Foreskin keratinocyte (primary cell): ENCODE measurements at places on chromosomes 16 and 17. TPM values are rescaled to one million over a fixed set of nuclear protein-coding genes. Genes with fewer than 3 reads are reported as not detected.
A peak's percentile ranks its signal among the peaks of the same experiment; 100 is the strongest.

Gene KRTAP9-8
- polyA plus RNA-seq: not detected in 2 replicates

DNA sequence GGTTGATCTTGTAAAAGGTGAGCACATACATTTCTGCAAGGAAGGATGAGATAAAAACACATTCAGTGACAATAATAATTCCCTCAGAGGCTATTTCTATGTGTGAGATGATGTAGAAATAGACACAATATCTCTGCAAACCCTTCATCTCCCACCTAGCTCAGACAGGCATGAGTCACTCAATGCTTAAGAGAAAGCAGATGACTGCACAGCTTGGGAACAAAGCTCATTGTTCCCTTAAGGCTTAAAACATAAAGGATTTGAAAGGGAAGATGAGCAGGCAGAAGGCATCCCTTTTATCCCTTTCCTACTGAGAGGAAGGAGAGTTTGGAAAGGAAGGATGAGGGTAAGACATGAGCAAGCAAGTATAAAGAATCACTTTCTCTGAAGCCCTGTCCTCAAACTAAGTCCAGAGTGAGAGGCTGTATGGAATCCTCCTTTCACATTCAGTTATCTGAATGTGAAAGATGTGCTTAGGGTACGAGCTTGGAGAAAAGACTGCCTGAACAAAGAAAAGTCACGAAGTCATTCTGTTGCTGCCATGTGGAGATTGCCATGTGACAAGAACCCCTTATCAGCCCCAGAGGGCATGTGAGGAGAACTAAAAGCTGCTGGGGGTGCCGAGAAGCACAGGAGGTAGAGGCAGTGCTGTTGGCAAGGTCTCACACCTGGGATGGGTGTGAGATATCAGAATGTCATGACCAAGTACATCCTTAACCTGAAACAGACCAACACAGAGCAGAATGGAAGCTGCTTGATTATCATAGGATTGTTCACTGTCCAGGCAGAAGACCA lies 58.2 kb downstream of the CNTNAP4 start:
- DNase-seq: peak; percentile 15

DNA sequence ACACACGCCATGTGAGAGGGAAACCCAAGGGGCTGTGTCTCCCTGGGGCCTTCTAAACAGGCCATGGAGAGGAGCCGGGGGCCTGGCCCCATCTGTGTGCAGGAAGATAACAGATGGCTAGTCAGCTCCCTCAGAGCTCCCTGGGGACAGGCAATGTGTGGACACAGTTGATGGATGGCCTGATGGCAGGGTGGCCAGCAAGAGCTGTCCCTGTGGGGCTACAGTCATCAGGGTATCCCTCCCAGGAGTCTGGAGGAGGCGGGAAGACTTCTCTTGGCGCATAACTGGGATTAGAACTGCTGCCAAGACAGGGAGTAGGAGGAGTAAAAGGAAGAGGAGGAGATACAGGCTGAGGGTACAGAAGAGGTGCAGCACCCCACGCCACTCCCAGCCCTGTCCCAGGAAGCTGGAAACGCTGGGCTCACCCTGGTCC lies 17.3 kb downstream of the MYO18A start:
- DNase-seq: no peak

DNA sequence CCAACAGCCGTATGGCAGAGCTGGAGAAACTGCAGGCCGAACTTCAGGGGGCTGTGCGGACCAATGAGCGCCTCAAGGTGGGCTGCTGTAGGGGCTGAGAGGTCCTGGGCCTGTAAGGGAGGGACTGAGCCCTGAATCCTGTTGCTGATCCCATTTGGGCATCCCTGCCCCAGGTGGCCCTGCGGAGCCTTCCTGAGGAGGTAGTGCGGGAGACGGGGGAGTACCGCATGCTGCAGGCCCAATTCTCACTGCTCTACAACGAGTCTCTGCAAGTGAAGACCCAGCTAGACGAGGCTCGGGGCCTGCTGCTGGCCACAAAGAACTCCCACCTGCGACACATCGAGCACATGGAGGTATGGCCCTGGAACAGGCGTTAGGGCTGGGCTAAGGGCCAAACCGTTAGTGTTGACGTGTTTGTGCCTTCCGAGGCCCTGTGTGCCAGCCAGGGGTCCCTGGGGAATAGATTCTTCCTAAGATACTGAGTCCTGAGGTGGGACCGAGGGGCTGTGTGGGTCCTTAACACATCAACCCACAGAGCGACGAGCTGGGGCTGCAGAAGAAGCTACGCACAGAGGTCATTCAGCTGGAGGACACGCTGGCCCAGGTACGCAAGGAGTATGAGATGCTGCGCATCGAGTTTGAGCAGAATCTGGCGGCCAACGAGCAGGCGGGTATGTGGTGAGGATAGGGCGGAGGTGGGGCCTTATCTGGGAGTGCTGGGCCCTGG lies 4.2 kb downstream of the RNF40 start:
- no peak for DNase-seq

- DNase-seq: no peak
Observed at GRCh38 chr16:89711601-89712273, 9.0 kb downstream of the VPS9D1 start.

Gene ALOX15B
- 6.2 and 7.4 TPM in 2 replicates for polyA plus RNA-seq

DNA sequence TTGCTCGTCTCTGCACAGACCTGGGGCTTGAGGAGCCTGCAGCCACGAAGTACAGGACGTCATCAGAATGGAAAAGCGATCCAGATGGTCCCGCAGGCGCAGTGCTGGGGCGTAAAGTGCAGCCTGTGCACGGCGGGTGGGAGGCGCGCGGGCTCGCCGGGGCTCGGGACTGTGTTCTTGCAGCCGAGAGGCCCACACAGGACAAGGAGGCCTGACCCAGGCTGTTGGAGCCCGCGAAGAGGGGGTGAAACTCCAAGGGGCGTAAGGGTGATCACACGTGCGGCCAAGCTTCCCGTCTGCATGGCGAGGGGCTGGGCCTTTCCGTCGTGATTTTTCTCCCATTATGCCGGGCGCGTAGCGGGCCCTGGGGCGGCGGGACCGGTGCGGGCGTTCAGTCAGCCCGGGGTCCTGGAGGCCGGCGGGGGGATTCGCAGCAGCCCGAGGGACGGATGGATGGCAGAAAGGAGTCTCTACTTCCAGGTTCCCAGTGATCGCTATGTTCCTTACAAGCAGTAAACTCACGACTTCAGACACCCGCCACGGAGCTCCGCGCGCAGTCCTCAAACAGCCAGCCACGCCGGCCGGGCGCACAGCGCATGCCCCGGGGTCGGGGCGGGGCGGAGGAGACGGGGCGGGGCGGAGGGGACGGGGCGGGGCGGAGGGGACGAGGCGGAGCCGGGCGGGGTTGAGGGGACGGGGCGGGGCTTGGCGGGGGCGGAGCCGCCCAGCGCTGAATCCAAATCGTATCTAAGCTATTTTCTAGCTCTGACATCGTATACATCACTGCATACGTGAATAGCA lies 141.0 kb upstream of the KCNJ18 start:
- peak; percentile 58 for DNase-seq

Gene HEATR9
- not detected in 2 replicates for polyA plus RNA-seq

GRCh38 chr16:7518158-7518557 lies 185.5 kb downstream of the RBFOX1 start:
- no peak for DNase-seq

Gene ATAD5
- polyA plus RNA-seq: 0.92 and 1.2 TPM in 2 replicates

Gene PROCA1
- 0.45 and 0.76 TPM in 2 replicates for polyA plus RNA-seq

- DNase-seq: peak; percentile 94
Observed at GRCh38 chr16:71426069-71426879, 15.6 kb downstream of the TLE7 start.

Gene TXNL4B
- 7.4 and 7.5 TPM in 2 replicates for polyA plus RNA-seq

DNA sequence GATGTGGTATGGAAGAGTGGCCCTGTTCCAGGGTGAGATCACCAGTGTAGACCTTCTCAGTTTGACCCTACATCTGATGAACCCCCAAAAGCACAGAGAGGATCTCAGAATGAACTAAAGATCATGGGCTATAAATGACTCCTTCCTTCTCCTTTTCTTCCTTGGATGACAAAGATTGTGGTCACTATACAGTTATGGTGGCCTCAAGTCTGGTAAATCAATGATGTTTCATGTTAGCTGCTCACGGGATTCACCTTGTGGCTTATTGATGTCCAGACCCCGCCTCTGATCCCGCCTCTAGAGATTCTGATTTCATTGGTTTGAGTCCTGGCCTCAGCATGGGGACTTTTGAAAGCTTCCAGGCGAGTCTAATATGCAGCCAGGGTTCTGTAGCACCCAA lies 112.2 kb downstream of the PITPNC1 start:
- no peak for DNase-seq

- no peak for DNase-seq
Observed at GRCh38 chr17:75827308-75828075, 16.7 kb downstream of the UNC13D start.

GRCh38 chr17:43389046-43389947 lies 9.5 kb upstream of the ARL4D start:
- DNase-seq: peak; percentile 58

- no peak for DNase-seq
Observed at GRCh38 chr17:39212195-39212810, 12.2 kb downstream of the RPL19 start.

Gene CKLF
- 58.1 and 73.0 TPM in 2 replicates for polyA plus RNA-seq

DNA sequence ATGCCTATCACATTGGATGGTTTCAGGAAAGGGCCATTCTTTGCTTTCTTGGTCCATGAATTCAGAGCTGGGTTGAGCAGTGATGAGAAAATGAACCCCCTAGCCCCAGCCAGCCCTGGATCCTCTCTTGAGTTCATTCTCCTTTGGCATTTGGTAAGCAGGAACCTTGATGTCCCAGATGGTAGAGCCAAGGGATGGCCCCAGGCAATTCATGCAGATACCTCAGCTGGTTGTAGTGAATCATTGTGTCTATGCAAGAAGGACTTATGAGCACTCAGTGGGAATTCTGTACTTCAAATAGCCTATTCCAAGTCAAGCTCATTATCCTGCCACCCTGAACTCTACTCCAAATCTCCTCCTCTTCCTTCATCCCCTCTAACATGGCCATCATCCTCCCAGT lies 412.7 kb downstream of the UTP18 start:
- DNase-seq: peak; percentile 20

GRCh38 chr17:63356337-63356757 lies 89.8 kb downstream of the CYB561 start:
- peak; percentile 71 for DNase-seq

DNA sequence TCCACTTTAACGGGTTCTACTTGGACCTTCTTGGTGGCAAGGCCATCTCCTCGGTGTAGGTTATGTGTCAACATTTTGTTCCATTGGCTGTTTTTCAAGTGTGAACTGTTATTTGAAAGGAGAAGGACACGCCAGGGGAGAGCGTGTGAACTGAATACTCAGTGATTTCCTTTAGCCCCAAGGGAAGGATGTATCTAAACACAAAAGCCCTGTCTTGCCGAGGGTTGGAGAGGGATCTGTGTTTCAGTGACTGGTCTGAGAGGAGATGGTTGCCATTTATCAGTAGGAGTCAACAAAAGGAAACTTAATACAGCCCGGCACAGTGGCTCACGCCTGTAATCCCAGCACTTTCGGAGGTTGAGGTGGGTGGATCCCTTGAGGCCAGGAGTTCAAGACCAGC lies 50.0 kb downstream of the USP10 start:
- DNase-seq: no peak

DNA sequence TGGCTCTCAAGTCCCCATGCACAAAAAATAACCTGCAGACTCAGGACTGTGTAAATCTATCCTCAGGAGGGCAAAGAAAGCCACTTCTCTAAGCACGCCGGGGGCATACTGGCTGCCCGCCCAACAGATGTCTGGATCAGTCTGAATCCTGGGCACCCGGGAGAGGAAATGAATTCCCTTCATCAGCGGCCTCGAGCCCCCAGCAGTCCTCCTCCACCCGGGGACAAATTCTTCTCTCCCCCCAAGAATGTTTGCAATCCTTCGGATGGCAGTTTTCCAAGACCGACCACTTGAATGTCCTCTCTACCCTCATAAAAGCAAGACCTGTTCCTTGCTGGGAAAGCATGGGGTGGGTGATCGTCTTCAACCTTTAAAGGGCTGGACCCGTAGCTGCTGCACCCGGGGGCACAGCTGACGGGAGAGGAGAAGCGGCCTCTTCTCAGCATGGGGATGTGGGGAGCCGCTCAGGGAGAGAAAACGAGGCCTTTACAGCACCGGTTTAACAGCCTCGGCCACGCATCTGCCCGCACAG lies 9.4 kb upstream of the MAP2K3 start:
- DNase-seq: no peak
